ENCODE measurements at places on chromosomes 4 and X.

DNA sequence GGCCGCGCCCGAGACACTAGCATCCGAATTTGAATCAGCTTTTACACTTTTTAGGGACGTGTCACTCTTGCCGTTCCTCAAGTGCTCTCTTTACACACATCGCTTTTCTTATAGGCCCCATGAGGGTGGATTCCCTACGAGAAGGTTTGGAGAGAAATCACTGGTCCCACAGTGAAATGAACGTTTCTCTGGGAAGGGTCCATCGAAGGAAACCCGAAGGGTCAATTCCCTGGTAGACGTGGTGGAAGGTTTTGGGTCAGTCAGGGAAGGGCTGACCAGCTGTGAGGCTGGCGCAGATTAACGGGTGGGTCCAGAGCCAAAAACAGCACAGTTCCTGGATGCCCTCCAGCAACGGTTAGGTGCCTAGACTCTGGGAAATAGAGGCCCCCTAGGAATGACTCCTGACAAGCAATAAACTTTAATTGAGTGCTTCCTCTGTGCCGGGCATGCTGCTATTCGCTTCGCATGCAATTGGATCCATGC, 35.9 kb downstream of the ETDC start:
- DNase-seq, result no peak

DNA sequence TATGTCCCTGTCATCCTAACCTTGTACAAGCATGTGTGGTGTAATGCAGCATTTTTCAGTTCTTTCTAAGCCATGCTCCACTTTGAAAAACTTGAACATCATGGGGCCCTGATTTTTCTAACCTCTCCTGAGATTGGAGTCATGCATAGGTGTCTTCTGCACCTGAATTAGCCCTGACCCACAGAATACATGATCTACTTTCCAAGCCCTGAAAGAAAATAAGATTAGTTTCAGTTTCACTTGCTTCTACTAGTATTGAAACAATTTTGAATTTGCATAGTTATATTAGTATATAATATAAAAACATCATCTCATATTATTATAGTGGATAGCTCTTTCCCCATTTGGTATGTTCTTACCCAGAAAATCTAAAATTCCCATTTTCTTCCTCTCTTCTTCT, 178.2 kb downstream of the HS3ST1 start:
- no peak for DNase-seq

DNA sequence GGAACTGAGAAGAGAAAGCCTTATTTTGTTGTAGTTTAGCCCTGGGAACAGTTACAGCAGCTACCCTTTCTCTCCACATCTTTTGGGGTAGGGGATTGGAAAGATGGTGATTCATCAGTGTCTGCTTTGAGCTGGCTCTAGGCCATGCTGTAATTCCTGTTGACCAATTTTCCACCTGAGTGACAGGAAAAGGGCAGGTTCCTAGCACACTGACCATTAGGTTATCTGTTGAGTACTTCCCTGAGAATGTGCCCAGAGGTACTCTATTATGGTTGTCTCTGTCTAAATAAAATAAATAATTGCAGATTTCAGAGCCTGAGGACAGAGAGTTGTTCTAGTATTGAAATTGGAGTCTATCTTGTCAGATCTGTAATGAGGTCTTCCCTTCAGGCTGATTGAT, 109.0 kb downstream of the ENOX2 start:
- DNase-seq, result no peak

GRCh38 chrX:36198575-36198974, 279.0 kb downstream of the CFAP47 start:
- no peak for DNase-seq

DNA sequence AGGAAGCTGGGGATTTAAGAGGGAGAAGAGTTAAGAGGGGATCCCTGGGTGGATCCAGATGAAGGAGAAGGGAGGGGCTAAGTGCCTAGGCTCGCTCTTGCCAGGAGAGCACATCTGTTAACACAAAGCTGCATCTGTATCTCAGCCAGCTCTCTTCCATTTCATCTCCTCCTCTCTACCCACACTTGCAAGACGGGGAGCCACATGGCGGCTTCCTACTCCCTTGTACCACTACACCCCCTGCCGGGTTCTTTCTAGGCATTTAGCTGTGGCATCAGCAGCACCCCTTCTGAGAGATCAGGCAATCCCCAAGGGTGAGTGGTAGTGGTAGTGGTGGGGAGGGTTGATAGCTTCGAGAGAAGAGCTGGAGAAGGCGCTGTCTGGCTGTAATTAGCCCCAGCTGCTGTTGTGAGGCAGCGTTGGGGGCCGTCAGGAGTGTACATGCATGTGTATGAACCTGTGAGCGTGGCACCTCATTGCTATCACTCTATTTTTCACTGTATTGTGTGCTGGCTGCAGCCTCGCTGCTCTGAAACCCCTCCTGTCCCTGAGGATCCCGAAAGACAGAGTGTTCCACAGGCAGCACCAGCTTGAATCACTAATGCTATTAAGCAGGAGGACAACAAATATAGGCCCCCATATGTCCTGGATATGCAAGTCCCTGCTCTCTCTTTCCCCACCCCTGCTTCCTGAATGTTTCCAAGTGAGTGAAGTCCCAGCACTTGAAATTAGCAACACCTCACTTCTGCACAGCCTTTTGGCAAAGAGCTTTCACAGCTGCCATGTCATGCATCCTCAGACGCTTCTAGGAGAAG, 73.7 kb downstream of the RTL9 start:
- DNase-seq, result no peak

DNA sequence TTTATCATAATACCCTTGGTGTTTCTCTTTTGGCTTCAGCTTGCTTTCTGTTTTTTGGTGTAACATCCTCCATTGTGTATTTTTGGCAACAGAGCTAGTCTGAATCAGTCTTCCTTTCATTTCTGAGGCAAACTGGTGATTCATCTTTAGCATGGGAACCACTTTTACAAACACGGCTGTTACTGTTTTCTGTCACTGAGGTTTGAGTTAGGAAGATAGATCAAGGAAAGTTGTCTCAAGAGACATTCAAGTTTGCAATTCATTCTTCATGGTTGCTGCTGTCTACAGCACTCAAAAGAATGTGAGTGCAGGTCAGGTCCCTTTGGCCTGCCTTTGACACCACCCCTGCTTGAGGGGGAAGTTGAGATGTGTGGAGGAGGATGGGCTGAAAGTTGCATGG, 36.3 kb downstream of the IL21 start:
- DNase-seq, result peak; percentile 17

DNA sequence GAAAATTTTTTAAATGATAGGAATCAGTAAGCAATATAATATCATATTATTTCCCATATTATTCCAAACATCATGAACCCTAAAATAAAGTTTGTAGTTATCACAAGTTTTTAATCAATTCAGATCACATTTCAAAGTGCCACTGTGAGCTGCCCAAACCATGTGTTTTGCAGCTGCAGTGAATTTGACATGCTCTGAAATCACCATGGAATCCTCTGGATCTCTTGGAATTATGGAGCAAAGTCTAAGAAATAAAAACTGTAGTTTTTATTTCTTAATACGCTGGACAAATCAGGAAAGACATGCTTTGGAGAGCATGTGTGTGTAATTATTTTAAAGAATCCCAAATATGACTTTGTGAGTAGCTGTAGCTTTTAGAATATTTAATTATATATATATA, 262.7 kb downstream of the ANKRD50 start:
- no peak for DNase-seq

DNA sequence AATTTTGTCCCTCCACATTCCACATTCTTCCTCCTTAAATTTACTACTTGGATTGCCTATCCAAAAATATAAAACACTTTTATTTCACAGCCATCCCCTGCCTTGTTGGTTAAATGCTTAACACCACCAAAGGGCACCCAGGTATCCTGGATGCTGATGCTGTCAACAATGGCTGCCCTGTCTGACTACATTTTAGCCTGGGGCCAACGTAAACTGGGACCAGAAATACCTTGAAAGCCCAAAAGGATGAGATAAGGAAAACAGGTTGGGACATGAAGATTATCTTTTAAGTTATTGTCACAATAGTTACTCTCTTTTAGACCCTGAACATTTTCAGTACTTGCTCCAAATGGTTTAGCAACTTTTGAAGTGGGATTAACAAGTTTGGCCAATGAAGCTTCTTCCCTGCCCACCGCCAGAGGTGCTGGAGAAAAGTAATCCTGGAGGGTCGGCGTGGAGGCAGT, 775 bp upstream of the YIPF6 start:
- DNase-seq, result no peak

Data from SIG-M5 (cell line).